ENCODE measurements at places on chromosomes 6 and 20.

DNA sequence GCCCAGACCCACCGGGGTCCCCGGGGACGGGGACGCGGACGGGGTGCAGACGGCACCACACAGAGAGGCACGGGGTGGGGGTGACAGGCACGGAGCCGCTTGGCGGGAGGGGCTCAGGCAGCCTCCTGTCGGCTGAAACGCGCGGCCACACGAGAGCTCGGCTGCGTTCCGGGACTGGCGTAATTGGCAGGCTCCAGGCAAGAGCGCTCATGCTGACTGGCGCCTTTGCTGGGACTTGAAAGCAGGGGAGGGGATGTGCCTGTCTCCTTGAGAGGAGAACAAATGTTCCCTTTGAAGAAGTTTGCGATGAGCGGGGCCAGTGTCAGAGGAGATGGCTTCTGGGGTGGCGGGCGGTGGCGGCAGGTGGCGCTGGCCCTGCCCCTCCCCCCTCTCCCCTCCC is 25.8 kb downstream of the BHLHE23 start:
- DNase-seq = no peak

DNA sequence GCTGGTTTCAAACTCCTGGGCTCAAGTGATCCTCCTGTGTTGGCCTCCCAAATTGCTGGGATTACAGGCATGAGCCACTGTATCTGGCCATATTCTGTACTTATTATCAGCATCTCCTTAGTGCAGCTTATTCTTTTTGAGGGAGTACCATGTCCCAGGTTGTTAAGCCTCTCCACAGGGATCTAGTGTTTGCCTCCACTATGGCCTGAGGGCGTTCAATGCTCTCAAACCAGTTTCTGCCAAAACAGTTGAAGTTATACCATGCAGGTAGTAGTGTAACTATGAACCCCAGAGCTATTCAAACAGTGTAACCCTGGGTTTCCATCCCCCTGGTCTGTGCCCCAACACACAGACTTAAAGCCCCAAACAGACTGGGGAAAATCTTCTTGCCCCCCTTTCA is 81.7 kb downstream of the BACH2 start:
- no peak for DNase-seq

DNA sequence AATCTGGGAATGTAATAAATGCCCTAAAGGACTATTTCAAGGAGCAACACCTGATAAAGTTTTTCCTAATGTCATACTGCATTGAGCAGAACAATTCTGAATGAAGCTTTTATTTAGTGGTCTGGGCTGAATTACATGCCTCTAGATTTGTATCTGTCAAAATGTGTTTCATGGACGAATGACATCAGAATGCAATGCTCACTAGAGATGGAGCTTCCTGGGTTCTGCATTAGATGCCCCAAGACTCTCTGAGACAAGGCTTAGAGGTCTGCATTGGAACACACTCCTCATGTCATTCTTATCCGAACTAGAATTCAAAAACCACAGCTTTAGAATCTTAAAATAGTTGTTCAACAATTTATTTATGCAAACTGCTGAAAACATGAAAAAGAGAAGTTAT is 62.0 kb downstream of the SYNE1 start:
- no peak for DNase-seq

DNA sequence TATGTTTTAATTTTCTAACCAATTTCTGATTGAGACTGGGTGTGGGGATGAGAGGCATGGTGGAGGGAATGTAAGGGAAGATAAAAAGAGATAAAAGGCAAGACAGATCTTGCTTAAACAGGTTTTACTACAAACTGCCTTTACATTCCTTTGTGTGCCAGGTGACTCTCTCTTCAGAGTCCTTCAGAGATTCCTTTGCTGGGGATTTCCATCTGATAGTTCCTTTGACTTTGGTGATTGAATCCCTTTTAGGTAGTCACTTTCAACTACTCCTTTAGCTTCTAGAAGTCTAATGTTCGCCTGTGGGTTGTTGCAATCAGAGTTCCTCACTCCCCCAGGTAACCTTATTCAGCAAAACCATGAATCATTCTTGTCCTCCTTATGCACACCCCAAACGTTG is 283.3 kb upstream of the MANEA start:
- no peak for DNase-seq

DNA sequence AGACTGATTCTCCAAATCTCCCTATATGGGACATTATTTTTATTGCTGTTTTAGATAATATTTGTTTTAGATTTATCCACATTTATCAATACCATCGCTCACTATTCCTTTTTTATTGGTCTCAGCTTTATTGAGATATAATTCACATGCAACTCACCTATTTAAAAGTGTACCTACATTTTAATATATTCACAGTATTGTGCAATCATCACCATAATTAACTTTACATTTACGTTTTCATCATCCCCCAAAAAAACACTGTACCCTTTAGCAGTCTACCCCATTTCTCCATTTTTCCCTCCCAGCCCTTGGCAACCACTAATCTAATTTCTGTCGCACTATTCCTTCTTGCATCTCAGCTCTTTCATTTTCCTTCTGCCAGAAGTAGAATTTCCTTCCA is 110.8 kb upstream of the HDAC2 start:
- no peak for DNase-seq

DNA sequence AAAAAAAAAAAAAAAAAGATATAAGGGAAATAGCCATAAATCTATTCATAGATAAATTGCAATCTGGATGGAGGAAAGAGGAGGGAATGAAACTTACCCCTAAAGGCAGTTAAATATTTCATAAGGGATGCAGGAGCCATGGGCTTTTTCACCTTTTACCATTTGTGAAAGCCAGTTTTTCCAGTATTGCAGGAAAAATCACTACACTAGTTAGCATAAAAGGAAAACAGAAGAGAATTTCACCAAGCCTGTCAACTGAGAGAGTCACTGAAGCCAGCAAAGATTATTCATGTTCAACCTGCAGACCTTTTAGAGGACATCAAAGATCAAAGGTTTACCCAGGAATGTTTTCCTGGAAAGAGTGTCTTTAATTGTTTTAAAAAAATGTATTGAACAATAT is 969.7 kb downstream of the KIF16B start:
- DNase-seq = no peak

DNA sequence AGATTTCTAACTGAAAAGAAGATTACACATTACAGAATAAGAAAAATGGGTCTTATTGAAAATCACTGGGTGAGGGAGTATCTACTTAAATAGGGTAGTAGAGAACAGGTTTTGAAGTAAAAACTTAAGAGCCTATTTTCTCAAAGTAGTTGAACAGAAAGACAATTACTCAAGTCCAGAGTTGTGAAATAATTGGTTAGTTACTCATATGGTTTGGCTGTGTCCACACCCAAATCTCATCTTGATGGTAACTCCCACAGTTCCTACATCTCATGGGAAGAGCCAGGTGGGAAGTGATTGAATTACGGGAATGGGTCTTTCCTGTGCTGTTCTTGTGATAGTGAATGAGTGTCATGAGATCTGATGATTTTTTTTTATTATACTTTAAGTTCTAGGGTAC is 1035.3 kb upstream of the GJE1 start:
- DNase-seq = no peak

- DNase-seq = peak; percentile 49
Measured at GRCh38 chr20:407953-408842, at the start of gene RBCK1. Gene RBCK1 (plus strand): TSS chr20:408299. CDS start chr20:408758, 459 bp downstream.

GRCh38 chr6:2545383-2546038 is 205.2 kb downstream of the MYLK4 start:
- DNase-seq = no peak

GRCh38 chr20:33516882-33517281 is 27.0 kb downstream of the CBFA2T2 start:
- no peak for DNase-seq

DNA sequence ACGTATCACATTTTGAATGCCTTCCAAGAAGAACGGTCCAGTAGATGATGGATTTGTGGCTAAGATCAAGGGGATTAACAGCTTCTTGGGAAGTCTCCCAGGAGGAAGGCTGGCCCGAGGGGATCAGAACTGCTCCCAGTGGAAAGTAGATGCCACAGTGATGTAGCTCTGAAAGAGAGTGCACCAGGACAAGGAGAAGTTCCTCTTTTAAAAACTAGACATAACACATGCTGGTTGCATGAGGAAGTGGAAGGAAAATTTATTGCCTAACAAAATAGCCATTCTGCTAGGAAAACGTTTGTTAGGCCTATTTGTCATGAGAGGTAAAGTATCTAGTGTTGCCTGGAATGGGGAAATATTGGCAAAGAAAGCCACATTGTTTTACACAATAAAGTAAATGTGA is 87.8 kb downstream of the CDH26 start:
- no peak for DNase-seq
